BE2C (cell line): ENCODE measurements at places on chromosomes 5 and 9.

DNA sequence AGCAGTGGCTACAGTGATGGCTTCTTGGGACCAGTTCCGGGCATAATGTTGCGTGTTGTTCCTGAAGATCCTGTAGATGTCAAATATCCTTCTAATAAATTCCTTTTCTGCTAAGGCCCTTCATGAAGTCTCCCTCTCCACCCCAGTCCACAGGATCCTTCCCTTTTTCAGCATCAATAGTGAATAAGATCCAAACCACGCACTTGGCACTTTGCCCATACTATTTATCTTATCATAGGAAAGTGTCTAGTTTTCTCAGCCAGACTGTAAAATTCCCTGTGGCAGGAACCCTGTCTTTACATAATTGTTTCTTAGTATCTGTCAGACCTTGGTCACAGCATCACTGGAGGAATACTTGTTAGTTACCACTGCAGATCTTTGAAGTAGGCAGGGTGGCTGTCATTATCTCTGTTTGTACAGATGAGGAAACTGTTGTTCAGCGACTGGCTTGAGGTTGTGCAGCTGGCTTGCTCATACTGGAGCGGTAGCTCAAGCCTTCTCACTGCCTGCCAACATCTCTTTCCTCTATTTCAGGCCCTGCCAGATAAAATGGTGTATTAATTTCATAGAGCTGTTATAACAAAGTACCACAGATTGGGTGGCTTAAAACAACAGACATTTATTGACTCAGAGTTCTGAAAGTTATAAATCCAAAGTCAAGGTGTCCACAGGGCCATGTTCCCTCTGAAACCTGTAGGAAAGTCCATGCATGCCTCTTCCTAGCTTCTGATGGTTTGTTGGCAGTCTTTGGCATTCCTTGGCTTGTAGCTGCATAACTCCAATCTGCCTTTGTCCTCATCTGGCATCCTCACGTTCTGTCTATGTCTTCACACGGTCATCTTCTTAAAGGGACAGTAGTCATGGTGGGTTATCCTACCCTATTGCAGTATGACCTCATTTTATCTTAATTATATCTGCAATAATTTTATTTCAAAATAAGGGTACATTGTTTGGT is 33.5 kb upstream of the APC start:
- DNase-seq: no peak

DNA sequence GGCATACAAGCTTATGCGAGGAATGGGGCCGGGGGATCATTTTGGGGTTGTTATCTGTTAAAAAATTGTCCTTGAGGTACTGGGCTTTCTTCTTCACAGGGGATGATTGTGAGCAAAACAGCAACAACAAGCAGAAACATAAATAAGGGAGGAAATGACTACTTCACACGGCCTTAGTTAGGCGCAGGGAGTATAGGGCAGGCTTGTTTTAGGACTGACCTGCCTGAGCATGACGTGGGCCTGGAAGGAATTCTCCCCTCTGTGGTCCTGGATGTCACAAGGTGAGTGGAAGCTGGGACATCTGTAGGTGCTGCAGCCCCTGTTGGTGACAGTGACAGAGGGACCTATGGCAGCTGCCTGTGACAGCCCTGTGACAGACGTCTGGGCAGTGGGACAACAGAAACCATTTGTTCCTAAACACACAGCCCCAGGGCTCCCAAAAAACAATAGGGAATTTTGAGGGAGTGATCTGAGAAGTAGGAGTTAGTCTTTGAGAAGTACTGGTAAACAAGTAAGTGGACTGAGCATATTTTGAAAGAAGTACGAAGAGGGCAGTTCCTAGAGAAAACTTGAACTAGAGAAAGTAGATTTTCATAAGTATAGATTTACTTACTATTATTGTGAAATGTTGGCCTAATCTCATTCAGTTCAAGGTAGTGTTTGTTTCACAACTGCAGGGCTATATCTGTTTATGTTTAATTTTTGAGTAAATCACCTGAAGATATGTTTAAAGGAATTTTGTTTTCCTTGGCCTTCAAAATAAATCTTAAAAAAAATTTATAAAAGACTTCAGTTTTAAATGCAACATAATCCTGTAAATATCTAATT is 113.1 kb downstream of the KDM4C start:
- DNase-seq: no peak

DNA sequence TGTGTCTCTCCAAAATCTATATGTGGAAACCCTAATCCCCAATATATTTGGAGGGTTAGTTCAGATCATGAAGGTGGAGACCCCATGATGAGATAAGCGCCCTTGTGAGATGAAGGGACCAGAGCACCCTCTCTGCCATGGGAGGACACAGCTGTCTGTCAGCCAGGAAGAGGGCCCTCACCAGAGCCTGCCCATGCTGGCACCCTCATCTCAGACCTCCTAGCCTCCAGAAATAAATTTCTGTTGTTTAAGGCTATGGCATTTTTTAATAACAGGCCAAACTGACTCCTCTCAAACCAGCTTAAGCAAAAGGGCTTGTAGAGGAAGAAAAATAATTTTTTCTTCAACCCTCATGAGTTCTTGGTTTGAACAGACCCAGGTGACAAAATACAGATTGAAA is 79.2 kb upstream of the MAMDC2 start:
- no peak for DNase-seq

- DNase-seq: no peak
Measured at GRCh38 chr5:18959535-18959934, 1028.5 kb downstream of the CDH18 start.

DNA sequence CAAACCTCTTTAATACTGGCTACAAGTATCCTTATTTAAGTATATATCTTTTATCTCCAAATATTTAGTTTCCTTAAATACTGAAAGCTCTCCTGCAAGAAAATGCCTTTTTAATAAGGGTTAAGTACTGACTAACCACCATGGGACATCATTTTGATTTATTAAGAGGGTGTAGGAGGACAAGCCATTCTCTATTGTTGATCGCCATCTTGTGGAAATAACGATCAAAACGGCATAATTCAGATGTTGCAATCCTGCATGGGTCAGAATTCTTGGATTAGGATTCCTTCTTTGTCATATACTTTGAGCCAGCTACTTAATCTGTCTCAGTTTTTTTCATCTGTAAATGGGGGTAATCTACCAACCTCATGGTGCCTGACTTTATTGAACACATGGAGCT is 28.7 kb upstream of the C5orf46 start:
- no peak for DNase-seq
